Stimulated activated CD8-positive, alpha-beta memory T cell treated with anti-CD3 and anti-CD28 coated beads, Interleukin-4, amount 100 ng/mL, for 4 hours (primary cell): ENCODE measurements at places on chromosomes 6 and 20.

- no peak for DNase-seq
Measured at GRCh38 chr6:85353012-85353411, 96.9 kb upstream of the NT5E start.

GRCh38 chr6:57173886-57174510, 1.9 kb downstream of the BAG2 start:
- no peak for DNase-seq

DNA sequence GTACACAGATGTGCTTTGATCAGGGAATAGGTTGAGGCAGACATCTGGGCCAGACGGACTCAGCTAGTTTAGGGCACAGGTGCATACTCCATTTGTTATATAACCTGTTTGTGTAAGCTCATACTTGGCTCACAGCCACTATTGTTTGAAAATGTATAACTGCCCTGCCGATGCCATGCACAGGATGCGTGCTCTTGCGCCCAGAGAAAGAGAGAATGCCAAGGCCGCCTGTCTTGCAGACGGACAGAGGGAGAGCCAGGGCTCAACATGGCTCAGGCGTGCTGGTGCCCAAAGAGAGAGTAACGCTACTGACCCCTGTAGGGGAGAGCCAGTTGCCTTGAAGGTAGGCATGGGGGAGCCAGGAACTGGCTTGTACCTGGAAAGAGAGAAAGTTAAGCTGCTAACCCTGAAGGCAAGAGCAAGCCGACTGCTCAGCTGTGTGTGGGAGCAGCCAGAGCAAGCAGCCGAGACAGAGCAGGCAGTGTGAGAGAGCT, 57.7 kb downstream of the FAM229B start:
- DNase-seq = no peak

GRCh38 chr6:159095616-159096015, 50.8 kb upstream of the TAGAP start:
- no peak for DNase-seq

- no peak for DNase-seq
Measured at GRCh38 chr20:63585616-63586565, 11.9 kb upstream of the HELZ2 start.

- DNase-seq = no peak
Measured at GRCh38 chr20:757506-757905, 10.8 kb downstream of the SLC52A3 start.

DNA sequence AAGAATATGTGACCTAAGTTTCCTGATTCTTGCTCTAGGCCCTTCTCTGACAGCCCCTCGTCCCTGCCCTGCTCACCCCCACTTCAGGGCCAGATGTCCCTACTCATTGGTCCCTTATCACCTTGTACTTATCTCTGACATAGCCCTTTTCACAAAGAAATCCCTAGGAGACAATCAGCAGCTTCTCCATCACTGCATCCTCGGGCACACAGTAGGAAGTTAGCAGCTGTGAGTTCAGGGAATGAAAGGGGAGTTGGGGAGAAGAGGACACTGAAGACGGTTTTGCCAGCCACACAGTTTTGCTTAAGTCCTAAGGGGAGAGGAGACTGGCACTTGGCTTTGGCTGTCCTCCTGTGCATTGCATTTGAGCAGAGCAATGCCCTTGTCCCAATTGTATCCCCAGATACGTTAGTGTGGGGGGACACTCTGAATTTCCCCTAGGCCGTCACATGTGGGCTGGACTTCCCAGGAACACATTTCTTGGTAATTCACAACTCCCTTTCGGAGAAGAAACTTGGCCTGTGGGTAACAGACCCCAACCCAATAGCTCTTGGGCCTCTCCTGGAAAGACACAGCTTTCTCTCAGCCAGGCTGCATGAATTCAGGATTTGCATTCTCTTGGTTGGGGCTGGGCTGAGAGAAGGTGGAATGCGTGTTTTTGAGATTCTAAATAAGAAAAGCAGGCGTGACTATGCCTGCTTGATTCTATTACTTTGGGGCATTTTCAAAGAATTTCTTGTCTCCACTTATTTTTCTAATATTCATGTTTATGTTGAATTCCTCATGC, 177.6 kb downstream of the UST start:
- no peak for DNase-seq

DNA sequence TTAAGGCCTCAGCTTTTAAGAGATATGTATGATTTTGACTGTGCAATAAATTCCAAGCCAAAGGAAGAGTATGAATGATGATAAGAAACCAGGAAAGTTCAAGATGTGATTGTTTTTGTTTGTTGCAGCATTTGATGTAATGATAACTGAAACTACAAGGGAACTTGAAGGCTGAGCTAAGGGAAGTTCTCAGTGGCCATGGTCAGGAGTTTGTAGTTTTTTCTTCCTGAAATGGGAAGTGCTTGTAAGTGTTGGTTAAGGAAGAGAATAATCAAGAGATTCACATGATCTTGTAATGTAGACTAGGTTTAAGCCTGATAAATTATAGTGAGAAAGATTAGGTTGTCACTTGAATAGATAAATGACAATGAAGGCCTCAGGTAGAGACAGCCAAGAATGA, 53.4 kb downstream of the PTCHD4 start:
- no peak for DNase-seq

DNA sequence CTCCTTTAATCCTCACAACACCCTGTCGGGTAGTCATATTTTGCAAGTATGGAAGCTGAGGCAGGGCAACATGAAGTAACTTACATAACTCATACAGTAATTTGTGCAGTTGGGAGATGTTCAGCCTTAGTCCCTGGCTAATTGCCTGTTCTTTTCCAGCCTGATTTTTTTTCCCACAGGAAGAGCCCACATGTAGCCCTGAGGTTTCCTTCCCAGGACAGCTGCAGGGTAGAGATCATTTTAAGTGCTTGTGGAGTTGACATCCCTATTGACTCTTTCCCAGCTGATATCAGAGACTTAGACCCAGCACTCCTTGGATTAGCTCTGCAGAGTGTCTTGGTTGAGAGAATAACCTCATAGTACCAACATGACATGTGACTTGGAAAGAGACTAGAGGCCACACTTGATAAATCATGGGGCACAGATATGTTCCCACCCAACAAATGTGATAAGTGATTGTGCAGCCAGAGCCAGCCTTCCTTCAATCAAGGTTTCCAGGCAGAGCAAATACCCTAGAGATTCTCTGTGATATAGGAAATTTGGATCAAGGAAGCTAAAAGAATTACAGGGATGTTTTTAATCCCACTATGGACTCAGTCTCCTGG, 5.0 kb upstream of the BTN2A1 start:
- DNase-seq = no peak

DNA sequence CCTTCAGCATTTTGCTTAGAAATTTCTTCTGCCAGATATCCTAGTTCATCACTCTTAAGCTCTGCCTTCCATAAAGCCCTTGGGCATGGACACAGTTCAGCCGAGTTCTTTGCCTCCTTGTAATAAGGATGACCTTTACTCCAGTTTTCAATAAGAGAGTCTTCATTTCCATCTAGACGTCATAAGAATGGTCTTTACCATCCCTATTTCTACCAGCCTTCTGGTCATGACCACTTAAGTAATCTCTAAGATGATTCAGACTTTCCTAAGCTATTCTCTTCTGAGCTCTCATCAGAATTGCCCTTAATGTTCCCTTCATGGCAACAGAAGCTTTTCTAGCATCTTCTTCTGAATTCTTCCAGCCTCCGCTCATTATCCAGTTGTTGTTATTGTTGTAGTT, 126.1 kb downstream of the TFAP2C start:
- DNase-seq = no peak

GRCh38 chr6:134464690-134465411, 146.9 kb upstream of the SGK1 start:
- DNase-seq = no peak

DNA sequence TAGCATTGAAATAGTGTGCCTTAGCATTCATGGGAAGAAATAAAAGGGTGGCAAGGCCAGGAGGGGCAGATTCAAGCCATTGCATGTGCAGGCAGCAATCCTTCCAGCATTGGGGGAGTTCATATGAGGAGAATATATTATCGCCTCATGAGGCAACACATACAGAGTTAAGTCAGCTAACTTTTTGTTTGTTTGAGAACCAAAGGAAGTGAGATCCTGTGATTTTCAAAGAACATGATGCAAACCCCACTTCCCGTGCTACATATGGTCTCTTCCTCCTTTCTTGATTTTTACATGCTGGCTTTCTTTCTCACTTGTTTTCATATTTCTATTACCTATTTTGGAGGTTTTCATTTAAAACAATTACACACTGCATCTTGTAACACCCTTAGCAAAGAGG, 579.7 kb upstream of the ARID1B start:
- no peak for DNase-seq

- DNase-seq = no peak
Measured at GRCh38 chr6:155461556-155461955, 5.9 kb upstream of the NOX3 start.

DNA sequence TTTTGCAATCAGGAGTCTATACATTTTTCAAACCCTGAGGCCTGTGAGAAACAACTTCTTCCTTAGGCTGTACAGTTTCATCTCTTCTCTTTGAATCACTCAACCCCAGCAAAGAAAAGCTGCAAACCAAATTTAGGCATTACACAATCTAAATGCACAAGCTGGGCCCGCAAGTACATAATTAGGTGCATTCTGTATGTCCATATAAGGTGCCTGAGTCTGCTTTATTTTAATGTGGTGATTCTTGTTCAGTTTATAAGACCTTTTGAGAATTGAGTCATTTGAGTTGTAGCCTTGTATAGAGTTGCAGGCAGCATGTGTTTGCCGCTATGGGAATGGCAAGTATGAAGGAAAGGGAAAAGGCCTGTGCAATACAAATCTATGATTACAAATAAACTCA, 709.6 kb upstream of the MARCKS start:
- no peak for DNase-seq

GRCh38 chr6:40210628-40211056, 276.4 kb upstream of the MOCS1 start:
- no peak for DNase-seq

DNA sequence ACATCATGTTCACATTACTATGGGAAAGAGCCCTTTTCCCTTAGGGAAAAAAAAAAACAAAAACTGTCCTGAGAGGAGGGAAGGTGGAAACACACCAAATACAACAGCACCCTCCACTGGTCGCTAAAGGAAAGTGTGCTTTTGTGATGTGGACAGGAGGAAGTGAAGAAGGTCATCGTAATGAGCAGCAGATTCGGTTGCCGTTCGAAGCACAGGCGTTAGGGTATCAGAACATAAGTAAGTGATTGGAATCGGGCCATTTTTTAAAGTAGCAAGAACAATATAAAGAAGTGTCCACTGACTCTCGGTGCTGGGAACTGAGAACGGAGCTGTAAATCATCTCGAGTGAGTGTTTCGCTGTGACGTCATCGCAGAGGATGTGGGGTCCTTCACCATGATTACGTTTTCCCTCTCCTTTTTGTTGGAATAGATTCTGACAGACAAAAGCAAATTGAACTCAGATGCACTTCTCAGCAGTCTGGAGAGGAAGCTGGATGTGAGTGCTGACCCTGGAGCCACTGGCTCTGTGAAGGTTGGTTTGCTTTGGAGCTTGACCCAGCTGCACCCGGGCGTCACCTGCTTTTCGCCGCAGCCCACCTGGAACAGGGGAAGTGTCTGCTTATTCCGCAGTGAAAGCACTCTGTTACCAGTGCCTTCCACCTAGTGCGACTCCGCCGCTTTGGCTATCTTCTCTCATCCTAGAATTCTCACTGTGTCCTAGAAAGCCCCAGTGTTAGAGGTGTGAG, 203.6 kb upstream of the GMDS start:
- no peak for DNase-seq

DNA sequence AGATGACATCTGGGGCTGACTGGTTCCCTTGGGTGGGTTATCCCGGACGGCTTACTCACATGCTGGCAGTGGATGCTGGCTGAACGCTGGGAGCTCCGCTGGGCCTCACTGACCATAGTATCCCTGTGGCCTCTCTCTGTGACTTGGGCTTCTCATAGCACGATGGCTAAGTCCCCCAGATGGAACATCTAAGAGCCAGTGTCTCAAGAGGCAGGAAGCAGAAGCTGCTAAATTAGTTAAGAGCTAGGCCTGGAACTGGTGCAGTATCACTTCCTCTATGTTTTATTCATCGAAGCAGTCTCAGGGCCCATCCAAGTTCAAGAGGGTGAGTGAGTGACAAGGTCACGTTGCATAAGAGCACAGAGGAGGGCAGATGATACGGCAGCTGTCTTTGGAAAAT, 116.5 kb upstream of the LAMP5 start:
- no peak for DNase-seq

DNA sequence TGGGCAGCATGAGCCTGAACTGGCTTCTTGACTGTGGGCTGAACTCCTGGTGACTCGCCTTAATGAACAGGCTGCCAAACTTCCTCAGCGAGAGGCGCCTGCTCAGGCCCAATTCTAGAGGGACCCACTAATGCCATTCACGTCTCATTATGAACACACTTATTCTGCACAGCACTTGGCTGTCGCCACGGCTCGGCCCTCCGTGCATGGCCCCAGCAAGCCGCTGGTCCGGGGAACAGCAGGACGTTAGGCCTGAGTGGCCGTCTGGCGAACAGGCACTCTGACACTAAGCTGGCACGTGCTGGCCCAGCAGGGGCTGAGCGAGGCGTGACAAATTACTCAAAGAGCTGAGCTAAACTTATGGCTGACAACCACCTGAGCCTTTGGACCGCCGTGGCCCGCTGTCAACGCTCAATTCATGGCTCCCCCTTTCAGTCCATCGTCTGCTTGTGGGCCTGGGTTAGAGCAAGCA, 45.9 kb downstream of the INSM1 start:
- DNase-seq = no peak

- no peak for DNase-seq
Measured at GRCh38 chr20:62741191-62741691, 32.6 kb downstream of the NTSR1 start.

GRCh38 chr6:84278321-84278998, 51.0 kb upstream of the CEP162 start:
- DNase-seq = no peak

DNA sequence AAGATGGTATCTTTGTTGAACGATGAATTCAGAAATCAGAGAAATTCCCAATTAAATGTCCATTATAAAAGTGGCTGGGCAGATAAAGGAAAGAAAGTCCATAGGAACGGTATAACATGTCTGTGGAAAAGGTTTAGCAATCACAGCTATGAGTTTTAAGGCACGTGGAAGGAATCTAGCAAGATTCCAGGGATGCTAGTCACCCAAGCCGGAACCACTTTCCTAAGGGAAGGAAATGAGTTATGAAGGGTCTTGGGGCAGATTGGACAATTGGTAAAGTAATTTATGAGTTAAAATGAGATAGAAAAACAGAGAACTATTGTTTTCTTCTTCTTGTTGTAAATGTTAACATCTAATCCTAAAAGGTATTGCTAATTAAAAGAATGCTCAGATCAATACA, 384.8 kb downstream of the ADGRB3 start:
- no peak for DNase-seq
